Naive thymus-derived CD4-positive, alpha-beta T cell (primary cell): ENCODE measurements at places on chromosomes 3 and 15.

DNA sequence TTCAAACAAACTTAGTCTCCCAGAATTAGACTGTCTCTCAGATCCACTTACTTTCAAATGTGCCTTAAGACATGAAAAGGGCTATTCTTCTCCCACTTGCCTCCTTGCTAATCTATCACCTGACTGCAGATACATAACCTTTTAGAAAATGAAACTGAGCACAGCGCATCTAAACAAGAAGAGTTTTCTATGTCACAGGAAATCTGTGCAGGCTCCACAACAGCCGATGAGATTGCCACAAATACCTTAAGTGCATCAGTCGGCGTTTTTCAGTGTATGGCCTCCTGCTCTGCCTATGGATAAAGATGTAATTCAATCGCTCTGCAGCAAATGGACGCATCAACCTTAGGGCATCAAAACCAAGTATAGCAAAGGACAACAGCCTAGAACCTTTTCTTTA, 544.2 kb downstream of the FOXP1 start:
- peaks cover 8% of the 10 kb centered on the region for H3K36me3 ChIP-seq
- peaks cover 15% of the 10 kb centered on the region for H3K4me1 ChIP-seq
- no peaks in the 10 kb centered on the region for H3K27me3 ChIP-seq
- peak; percentile 51 for DNase-seq
- peak overlapping the region; percentile 16 for H3K27ac ChIP-seq
- no peak overlapping the region for H3K4me3 ChIP-seq

DNA sequence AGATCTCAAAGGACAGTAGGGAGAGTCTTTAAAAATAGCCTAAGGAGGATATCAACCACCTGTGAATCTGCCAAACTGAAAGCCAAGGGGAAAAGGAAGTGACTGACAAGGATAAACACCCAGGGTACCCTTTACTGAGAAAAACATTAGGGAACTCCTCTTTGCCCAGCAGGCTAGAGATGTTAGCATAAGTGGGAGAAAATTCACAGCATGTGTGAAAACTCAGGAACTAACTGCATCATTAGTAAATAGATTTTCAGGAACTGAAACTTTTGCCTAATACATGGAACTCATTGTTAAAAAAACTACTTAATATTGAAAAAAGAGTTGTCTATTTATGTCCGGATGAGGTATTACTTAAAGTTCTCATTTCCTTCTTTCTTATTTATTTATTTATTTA, 375.5 kb downstream of the NTRK3 start:
- H3K4me3 ChIP-seq: no peak overlapping the region
- H3K27me3 ChIP-seq: no peaks in the 10 kb centered on the region

- no peaks in the 10 kb centered on the region for H3K4me1 ChIP-seq
- no peak for DNase-seq
- H3K4me3 ChIP-seq: no peak overlapping the region
- no peaks in the 10 kb centered on the region for H3K36me3 ChIP-seq
- no peaks in the 10 kb centered on the region for H3K27me3 ChIP-seq
- H3K27ac ChIP-seq: no peak overlapping the region
Observed at GRCh38 chr15:96089405-96090058, 241.0 kb upstream of the NR2F2 start.

DNA sequence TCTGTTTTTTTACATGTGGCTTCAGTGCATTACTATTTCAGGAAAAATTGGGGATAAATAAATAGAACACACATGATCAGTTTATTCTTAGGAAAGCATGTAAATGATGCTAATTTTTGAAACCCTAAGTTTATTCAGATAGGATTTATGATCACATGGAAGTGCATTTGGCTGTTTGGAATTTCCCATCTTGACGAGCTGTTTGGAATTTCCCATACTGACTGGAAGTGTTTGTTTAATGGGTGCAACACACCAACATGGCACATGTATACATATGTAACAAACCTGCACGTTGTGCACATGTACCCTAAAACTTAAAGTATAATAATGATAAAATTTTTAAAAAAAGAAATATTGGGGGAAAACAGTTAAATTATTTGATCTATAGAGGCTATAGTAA, 79.5 kb downstream of the COL6A6 start:
- H3K4me3 ChIP-seq: no peak overlapping the region
- no peak overlapping the region for H3K27ac ChIP-seq

DNA sequence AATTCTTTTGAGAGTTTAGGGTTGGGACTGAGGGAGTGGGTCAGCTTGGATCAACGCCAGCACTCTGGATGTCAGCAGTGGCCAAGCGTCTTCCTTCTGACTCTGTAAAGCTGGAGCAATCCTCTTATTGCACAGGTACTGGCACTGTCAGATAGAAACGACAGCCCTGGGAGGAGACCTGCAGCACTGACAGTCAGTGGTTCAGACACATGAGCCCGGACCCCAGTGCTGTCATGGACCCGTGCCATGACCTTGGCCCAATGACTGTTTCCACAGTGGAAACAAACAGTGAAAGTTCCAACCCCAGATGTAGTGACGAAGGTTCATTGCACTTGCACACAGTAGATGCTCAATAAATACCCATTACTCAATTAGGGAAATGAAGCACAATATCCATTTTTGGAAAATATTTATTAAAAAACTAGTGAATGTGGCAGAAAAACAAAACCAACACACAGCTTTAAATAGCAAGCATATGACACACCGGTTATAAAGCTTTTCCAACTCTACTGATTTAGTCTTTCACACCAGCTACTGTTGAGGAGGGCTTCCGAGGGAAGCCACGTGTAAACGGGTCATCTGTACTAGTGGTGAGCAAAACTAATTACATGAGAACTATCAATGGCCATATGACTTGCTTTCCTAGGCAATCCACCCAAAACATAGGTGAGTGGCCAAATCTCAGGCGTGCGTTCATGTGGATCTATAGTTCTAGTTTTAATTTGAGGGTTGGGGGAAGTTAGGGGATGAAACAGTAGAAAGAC, 22.1 kb downstream of the SIAH2 start:
- H3K27me3 ChIP-seq: no peaks in the 10 kb centered on the region
- no peaks in the 10 kb centered on the region for H3K36me3 ChIP-seq
- no peak for DNase-seq
- H3K27ac ChIP-seq: no peak overlapping the region

GRCh38 chr3:176075491-176075890, 1121.8 kb downstream of the TBL1XR1 start:
- H3K27me3 ChIP-seq: no peaks in the 10 kb centered on the region
- no peak for DNase-seq
- no peaks in the 10 kb centered on the region for H3K36me3 ChIP-seq

DNA sequence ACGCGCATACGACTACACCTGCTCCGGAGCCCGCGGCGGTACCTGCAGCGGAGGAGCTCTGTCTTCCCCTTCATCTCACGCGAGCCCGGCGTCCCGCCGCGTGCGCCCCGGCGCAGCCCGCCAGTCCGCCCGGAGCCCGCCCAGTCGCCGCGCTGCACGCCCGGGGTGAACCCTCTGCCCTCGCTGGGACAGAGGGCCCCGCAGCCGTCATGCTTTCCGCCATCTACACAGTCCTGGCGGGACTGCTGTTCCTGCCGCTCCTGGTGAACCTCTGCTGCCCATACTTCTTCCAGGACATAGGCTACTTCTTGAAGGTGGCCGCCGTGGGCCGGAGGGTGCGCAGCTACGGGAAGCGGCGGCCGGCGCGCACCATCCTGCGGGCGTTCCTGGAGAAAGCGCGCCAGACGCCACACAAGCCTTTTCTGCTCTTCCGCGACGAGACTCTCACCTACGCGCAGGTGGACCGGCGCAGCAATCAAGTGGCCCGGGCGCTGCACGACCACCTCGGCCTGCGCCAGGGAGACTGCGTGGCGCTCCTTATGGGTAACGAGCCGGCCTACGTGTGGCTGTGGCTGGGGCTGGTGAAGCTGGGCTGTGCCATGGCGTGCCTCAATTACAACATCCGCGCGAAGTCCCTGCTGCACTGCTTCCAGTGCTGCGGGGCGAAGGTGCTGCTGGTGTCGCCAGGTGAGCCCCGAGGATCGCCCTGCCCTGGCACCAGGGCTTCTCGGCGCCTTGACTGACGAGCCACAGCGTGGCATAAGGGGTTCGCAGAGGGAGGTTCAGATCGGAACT, 420 bp downstream of the SLC27A2 start:
- H3K4me3 ChIP-seq: peak overlapping the region; percentile 67
- no peaks in the 10 kb centered on the region for H3K36me3 ChIP-seq
- no peaks in the 10 kb centered on the region for H3K27me3 ChIP-seq
- peak; percentile 16 for DNase-seq

DNA sequence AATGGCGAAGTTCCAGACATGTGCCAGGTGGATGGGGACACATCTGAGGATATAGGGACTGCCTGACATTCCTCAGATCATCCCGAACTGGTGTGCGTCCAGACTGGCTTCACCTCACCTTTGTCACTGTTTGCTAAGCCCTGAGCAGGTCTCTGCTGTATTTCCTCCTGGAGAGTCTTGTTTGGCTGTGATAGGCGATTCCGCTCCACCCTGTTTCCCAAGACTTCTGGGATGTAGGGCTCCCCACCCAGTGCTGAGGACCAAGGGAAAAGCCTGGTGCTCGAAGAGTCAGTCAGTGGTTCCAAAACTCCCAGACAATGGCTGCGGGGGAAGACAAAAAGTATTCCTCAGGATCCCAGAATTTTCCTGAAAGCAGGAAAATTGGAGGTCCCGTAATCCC, 11.1 kb upstream of the FURIN start:
- H3K27me3 ChIP-seq: no peaks in the 10 kb centered on the region
- DNase-seq: no peak
- H3K4me3 ChIP-seq: no peak overlapping the region
- no peaks in the 10 kb centered on the region for H3K36me3 ChIP-seq
- H3K27ac ChIP-seq: no peak overlapping the region

GRCh38 chr3:2727610-2728318, 382.4 kb downstream of the IL5RA start:
- H3K36me3 ChIP-seq: no peaks in the 10 kb centered on the region
- H3K4me3 ChIP-seq: no peak overlapping the region
- no peaks in the 10 kb centered on the region for H3K27me3 ChIP-seq
- no peak overlapping the region for H3K27ac ChIP-seq
- H3K4me1 ChIP-seq: no peaks in the 10 kb centered on the region

- H3K36me3 ChIP-seq: no peaks in the 10 kb centered on the region
- no peak for DNase-seq
- no peaks in the 10 kb centered on the region for H3K4me1 ChIP-seq
- H3K27me3 ChIP-seq: no peaks in the 10 kb centered on the region
Observed at GRCh38 chr15:78951841-78952238, 7.0 kb upstream of the CTSH start.

DNA sequence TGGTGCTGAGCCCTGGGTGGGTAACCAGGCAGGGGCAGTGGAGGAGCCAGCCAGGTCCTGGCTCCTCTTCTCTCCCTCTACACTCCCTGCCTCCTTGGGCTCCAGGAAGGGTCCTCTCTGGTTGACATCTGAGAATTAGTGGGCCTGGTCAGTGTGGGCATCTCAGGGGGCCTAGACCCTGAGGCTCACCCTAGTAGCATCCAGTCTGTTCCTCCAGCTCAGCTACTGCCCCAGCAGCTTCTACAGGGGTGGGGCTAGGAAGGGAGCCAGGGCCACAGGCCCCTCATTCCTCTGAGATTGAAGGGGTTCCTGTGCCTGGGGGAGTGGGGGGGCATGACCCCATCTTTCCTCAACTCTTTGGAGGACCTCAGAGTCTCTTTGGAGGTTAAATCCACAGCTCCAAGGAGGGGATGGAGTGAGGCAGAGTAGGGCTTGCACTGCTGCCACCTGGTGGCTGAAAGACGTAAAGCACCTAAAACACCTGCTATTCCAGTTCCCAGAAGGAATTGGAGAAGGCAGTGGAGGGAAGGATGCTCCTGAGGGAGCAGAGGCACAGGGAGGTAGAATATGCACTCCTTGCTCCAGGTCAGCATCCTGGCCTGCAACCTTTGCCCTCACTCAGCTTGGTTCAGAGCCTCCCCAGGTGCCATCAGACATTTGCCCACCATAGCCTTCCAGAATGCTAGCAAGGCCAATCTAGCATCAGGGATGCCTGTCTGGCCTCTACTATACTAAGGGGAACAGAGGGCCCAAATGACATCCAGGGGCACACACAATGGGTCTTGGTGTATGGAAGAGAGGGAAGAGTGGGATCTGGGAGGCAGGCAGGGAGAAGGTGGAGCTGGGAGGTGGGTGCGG, 25.1 kb downstream of the C3orf18 start:
- H3K36me3 ChIP-seq: no peaks in the 10 kb centered on the region
- no peaks in the 10 kb centered on the region for H3K27me3 ChIP-seq
- peak; percentile 68 for DNase-seq
- no peaks in the 10 kb centered on the region for H3K4me1 ChIP-seq
- no peak overlapping the region for H3K4me3 ChIP-seq

GRCh38 chr3:102544741-102545140, 109.9 kb downstream of the ZPLD1 start:
- DNase-seq: no peak
- H3K4me1 ChIP-seq: no peaks in the 10 kb centered on the region
- no peak overlapping the region for H3K4me3 ChIP-seq
- no peaks in the 10 kb centered on the region for H3K27me3 ChIP-seq

GRCh38 chr3:188839187-188839695, 332.5 kb upstream of the TPRG1 start:
- H3K27me3 ChIP-seq: no peaks in the 10 kb centered on the region
- no peak overlapping the region for H3K4me3 ChIP-seq
- no peaks in the 10 kb centered on the region for H3K36me3 ChIP-seq
- H3K4me1 ChIP-seq: peaks cover 5% of the 10 kb centered on the region

GRCh38 chr3:113165841-113166240, 45.5 kb upstream of the BOC start:
- no peak for DNase-seq
- no peaks in the 10 kb centered on the region for H3K36me3 ChIP-seq
- no peaks in the 10 kb centered on the region for H3K27me3 ChIP-seq
- no peaks in the 10 kb centered on the region for H3K4me1 ChIP-seq
- no peak overlapping the region for H3K4me3 ChIP-seq
- no peak overlapping the region for H3K27ac ChIP-seq

GRCh38 chr15:89332446-89332845, 2.2 kb downstream of the POLG start:
- peaks cover 59% of the 10 kb centered on the region for H3K4me1 ChIP-seq
- no peak overlapping the region for H3K27ac ChIP-seq
- H3K4me3 ChIP-seq: peak overlapping the region; percentile 13
- no peak for DNase-seq

- no peaks in the 10 kb centered on the region for H3K4me1 ChIP-seq
- no peak overlapping the region for H3K27ac ChIP-seq
- no peaks in the 10 kb centered on the region for H3K27me3 ChIP-seq
- no peak overlapping the region for H3K4me3 ChIP-seq
- H3K36me3 ChIP-seq: peaks cover 22% of the 10 kb centered on the region
Observed at GRCh38 chr3:149739396-149739795, 12.9 kb downstream of the COMMD2 start.

- no peak overlapping the region for H3K4me3 ChIP-seq
- H3K4me1 ChIP-seq: no peaks in the 10 kb centered on the region
- no peaks in the 10 kb centered on the region for H3K27me3 ChIP-seq
Observed at GRCh38 chr15:100769975-100770340, 109.7 kb upstream of the ALDH1A3 start.

GRCh38 chr3:77321646-77322045, 281.7 kb downstream of the ROBO2 start:
- no peak for DNase-seq
- no peak overlapping the region for H3K27ac ChIP-seq
- H3K4me3 ChIP-seq: no peak overlapping the region
- H3K4me1 ChIP-seq: no peaks in the 10 kb centered on the region
- no peaks in the 10 kb centered on the region for H3K36me3 ChIP-seq
